ENCODE measurements at places on chromosomes 6 and 20.

GRCh38 chr6:91271807-91272206 lies 684.9 kb upstream of the MAP3K7 start:
- no peak for DNase-seq

DNA sequence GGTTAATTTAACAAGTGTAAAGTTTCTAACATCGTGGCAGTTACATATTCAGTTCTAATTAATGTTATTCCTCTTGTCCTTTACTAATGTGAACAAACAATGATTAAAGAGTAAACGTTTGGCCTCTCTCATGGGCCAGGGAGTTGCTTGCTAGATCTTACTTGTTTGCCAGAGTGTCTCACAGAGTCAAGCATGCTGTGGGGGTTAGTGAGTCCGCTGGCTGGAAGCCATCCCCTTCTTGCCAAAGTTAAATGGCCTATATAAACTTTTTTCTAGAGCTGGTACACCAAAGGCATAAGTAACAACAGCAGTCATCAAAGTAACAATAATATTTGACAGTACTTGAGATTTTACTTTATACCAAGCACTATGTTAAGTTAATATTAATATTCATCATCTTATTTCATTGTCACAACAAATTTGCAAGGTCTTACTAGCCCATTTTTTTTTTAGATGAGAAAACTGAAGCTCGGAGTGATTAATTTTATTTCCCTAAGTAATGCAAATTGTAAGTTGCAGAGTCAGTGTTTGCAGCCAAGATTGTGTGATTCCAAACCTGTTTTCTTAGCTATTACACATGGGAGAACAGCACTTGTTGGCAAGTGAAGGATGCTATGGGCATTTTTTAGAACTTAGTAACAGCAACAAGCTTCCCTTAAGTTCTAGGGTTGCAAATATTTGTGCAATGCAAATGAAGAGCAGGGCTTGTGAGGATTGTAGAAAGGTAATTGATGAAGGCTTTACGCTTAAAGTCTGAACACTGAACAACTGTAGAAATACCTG lies 224.5 kb downstream of the RFPL4B start:
- DNase-seq, result no peak

DNA sequence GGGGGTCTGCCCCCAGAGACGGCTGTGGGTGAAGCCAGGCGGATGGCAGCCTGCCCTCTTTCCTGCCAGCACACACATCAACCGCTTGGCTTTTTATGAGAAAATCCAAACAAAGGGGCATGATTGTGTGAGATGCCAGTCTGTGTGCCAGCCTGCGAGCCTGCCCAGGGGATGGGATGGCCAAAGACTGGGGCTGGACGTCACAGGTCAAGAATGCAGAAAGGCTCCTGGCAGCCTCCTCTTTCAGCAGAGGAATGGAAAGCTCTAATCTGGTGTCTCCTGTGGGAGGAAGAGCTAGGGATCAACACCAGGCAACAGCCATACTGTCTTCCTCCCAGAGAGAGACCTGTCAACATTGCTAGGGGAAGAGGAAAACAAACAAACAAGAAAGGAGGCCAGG lies 15.8 kb downstream of the TUBB2B start:
- no peak for DNase-seq

- no peak for DNase-seq
Observed at GRCh38 chr6:65248101-65248610, 458.9 kb downstream of the EYS start.

GRCh38 chr6:138215093-138215782 lies 3.1 kb downstream of the PBOV1 start:
- DNase-seq, result no peak

GRCh38 chr20:4341804-4342485 lies 326.6 kb upstream of the RNF24 start:
- no peak for DNase-seq

DNA sequence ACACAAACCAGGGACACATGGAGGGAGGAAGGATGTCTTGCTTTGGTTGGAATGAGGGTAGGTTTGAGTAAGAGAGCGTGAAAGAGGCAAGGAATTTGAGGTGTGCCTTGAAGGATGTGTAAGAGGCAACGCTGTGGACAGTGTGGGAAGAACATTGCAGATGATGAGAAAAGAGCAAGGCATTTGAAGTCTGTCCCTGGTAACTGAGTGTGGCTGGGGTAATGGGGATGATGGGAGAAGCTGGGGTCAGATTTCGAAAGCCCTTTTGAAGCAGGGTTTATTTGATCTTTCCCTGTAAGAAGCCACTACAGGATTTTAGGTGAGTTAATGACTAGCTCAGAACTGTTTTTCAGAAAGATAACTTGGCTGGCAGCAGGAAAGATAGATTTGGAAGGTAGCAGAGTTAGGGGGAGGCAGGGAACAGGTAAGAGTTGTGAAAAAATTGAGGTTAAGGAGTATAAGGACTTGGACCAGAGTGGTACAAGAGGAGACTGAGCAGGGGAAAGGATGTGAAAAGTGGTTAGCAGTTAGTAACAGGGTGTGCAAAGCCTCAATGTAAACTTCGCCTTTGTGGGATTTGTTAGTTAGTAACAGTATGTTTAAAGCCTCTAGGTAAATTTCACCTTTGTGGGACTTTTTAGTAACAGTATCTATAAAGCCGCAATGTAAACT lies 17.7 kb downstream of the UTRN start:
- DNase-seq, result no peak

GRCh38 chr20:7980332-7981046 lies 39.1 kb downstream of the TMX4 start:
- DNase-seq, result peak; percentile 56

DNA sequence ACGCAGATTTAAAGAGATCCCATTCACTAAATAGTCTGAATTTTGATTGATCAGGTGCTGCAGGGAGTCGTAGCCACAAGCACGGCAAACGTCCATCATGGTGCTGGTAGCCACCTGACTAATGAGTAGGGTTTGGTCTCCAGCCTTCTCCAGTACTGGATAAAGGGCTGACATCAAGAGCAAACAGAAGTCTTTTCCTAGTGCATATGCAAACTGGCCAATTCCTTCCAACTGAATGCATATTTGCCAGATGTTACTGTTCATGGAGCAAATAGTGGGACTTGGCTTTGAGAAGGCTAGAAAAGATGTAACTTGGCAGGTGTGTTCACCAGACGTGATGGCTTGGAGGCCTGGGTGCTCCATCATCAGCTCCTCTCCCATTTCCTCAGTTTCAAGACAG lies 21.6 kb downstream of the TTI1 start:
- no peak for DNase-seq

DNA sequence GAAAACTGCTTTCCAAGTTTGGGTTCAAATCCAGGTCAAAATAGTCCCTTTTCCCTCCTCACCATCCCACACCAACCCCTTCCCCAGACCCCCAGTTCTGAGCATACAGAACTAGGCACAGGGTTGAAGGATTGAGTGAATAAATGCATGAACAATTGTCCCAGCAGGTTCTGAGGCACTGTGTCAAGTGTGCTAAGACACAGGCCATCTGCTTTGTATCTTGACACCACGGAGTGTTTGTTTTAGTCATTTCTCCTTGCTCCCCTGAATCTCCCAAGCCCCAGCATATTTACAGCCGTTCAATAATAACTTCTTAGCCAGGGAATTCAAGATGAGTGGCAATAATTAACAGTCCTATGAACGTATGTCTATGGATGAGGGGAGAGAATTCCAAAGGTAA lies 102.8 kb upstream of the JARID2 start:
- DNase-seq, result no peak

DNA sequence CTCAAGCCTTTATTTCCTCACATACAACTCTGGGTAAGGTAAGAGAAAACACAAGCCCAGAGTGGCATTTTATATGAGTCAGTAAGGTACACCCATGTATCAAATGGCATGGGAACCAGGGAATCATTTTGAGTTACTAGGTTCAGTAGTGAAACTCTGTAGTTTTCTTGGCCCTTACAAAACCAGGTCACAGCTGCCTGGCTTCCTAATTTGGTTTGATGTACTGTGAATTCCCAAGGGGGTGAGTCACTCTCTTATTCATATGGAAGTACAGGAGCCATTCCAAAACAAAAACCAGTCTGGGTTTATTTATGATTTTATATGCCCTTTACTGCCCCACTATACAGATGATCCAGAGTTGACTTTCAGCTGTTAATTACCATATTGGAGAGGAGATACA lies 70.7 kb downstream of the PDE7B start:
- DNase-seq, result no peak

DNA sequence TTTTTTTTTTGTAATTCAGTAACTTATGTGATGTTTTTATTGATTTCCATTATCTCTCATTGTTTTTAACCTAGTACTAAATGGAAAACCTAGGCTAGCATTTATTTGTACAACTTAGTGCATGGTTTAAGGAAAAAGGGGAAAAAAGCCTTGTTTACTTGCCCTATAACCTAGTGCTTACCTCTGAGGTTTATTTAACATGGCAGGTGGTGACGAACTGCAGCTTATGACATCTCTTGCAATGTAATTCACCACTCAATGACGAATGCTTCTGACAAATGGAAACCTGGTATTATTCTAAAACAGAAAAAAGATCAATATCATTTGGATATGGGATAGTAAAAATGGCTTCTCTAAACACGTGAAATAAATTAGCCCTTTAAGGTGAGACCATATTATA lies 618.6 kb upstream of the FLRT3 start:
- DNase-seq, result no peak

- no peak for DNase-seq
Observed at GRCh38 chr20:39878320-39878719, 810.7 kb downstream of the MAFB start.

GRCh38 chr6:11480541-11480940 lies 57.0 kb upstream of the TMEM170B start:
- DNase-seq, result no peak

DNA sequence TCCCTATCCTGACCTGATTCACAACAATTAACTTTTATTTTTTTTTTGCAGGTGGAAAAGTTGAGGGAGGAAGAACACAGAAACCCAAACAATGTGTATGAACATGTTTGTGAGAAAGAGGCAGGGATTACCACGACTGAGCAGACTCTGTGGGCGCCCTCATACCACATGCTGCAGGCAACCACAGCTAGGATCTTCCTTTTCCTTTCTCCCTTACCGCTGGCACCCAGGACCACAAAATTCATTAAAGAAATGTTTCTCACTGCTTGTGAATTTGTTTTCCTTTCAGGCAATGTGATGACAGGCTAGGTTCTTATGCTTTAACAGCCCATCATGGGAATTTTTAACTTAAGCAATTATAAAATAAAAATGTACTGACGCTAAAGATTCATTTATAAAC lies 287.1 kb downstream of the GMDS start:
- no peak for DNase-seq

DNA sequence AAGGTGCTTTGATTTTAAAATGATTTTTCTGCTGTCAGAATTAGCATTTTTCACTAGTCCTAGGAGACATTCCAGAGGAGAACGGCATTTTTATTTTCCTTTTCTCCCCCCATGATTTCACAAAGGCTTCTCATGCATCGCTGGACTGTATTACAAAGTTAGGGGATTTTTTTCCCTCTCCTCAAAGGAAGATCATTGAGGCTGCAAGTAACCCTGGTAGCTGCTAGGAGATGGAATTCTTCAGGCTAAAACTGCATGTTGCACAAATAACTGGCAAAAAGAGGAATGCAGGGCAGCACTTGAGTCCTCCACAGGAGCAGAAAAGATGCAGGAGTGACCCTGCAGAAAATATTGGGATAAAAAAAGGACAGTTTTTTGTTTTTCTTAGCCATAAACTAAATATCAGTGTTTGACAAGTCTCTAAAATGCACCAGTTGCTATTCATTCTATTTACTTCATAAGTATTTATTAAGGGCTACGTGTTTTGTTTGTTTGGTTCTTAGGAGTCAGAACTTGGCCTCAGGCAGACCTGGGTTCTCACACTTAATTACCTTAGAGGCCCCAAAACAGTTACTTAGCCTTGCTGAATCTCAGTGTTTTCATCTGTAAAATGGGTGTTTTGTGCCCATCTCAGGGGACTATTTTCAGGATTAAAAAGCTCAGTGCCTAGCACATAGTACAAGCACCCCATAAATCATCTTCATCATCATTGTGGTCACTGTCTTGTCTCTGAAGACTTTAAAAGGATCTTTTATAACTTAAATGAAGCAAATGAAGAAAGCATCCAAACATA lies 144.5 kb upstream of the ID4 start:
- DNase-seq, result no peak

GRCh38 chr20:1720845-1721475 lies 63.4 kb upstream of the SIRPG start:
- DNase-seq, result no peak

GRCh38 chr6:168149015-168149414 lies 70.0 kb upstream of the FRMD1 start:
- no peak for DNase-seq

DNA sequence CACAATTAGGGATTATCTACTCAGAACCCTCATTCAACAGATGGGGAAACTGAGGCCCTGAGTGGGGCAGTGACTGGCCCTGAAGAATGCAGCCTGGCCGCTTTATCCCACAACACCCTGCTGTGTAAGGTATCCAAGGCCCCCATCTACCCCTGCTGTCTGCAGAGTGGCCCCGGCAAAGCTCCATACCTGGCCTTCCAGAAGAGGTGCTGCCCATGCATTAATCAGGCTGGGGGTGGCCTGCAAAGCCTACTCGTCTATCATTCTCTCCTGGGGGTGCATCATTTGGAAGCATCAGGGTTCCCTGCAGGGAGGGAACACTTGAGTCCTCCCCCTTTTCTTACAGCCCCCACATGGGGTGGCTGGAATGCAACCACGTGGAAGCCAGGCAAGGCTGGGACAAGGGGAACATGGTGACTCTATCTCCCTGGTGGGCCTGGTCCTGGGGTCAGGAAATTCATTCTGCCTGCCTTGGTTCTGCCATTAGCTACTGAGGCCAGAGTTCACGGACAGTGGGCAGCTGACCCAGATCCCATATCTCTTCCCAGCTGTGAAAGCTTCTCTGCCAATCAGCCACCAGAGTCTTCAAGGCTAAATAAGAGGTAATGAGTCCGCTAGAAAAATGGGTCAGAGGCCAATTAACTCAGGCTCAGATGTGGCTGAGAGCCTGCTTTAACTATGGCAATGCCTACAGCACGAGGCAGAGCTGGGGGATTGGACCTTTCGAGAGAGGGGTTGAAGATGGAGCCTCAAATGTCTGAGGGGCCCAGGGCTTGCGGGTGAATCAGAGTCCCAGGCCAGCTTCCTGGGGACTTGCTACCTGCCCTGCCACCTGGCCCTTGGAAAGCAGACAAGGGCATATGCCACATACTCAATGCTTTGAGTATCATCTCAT lies 72.3 kb upstream of the TOX2 start:
- DNase-seq, result no peak

DNA sequence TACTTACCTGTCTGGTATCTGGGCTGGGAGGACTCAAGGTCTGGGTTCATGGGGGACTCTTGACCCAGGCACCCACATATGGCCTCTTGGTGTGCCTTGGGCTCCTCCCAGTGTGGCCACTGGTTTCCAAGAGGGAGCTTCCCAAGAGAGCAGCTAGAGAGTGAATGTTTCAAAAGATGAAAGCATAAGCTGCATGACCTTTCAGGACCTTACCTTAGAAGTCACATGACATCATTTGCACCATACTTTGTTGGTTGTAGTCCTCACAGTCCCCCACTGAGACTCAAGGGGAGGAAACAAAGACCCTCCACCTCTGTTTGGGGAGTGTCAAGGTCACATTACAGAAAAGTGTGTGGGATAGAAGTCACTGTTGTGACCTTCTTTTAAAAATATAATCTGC lies 13.9 kb downstream of the ACTR5 start:
- DNase-seq, result no peak

GRCh38 chr6:109082188-109082577 lies 12.5 kb downstream of the SESN1 start:
- no peak for DNase-seq

- DNase-seq, result no peak
Observed at GRCh38 chr20:2022163-2022562, 28.3 kb upstream of the PDYN start.
